Amniotic stem cell (primary cell): ENCODE measurements at places on chromosomes 3 and 15.

- DNase-seq = no peak
Observed at GRCh38 chr3:76028774-76029173, 243.4 kb upstream of the ZNF717 start.

GRCh38 chr3:169429328-169429727, 234.2 kb downstream of the MECOM start:
- DNase-seq = no peak

DNA sequence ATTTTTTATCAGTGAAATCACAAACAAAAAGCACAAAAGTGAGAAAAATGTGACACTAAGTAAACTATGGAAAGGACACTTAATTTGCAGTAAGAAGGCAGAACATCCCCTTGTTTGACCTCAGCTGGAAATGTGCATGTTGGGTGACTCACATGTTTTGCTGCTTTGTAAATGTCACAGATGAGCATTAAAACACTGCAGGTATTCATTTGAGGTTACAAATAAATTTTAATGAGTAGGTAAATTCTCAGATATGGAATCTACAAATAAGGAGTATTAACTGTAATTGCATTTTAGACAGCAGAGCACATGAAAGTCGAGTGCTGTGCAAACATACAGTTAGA, 20.3 kb downstream of the CHMP2B start:
- DNase-seq = no peak

DNA sequence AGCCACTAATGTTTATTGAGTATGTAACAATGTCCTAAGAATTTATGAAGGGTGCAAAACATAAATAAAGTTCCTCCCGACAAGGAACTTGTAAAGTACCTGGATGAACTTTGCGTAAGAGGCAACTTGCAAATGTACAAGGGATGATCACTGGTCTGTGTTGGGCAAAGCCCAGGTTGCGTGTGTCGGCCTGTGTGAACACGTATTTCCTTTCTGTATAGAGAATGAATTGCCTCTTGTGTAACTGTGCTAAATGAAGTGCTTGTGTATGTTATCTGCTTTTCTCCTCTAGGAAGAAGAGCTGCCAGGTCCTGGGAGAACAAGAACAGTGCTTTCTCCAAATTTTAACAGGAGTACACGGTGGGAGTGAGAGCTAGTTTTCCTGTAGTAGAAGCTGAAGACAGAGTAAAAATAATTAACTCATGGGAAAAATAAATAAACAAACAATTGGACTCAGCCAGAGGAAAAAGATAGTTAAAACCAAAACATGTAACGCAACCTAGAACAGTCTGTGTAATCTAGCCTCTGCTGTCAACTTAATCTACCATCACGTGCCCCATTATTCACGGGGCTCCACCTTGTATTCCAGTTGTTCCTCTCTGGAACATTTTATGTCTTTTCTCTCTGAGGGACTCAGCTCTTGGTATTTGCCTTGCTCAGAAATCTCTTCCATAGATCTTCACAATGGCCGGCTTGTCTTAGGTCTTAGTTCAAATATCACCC, 83.7 kb upstream of the RASGRP1 start:
- no peak for DNase-seq

DNA sequence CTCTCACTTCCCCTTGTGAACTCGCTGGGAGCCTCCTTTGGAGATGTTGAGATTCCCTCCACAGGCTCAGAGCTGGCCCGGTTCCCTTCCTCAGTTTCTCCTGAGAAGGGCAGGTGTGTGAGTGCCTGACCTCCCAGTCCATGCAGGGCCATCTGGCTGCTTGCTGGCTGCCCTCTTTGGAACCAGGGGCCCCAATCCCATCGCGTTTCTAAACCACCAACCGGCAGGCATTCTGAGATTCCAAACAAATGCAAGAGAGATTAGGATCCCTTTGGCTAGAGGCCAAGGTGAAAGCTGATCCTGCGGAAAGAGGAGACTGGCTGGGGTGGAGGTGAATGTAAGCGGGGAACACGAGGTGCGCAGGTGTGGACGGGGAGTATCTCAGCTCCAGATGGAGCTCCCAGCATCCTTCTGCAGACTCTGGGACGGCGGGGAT, 2.9 kb upstream of the PRRT3 start:
- DNase-seq = no peak

DNA sequence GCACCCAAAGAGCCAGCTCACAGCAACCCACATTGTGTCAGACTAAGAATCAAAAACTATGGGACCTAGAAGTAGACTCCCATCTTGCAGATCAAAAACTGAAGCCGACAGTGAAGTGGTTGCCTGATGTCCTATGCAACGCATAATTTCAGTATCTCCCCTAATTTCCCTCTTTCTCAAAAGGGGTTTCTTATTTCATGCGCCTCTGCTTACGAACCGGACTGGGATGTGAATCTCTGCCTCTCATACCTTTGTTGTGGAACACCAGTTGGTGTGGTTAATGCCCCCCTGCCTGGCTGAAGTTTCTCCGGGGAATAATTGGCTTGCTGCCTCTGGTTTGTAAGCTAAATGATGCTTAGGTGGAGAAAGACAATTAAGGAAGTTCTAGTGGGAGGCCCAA, 514 bp upstream of the FAM174B start:
- DNase-seq = no peak

- no peak for DNase-seq
Observed at GRCh38 chr15:60328852-60329443, 68.8 kb downstream of the ANXA2 start.

DNA sequence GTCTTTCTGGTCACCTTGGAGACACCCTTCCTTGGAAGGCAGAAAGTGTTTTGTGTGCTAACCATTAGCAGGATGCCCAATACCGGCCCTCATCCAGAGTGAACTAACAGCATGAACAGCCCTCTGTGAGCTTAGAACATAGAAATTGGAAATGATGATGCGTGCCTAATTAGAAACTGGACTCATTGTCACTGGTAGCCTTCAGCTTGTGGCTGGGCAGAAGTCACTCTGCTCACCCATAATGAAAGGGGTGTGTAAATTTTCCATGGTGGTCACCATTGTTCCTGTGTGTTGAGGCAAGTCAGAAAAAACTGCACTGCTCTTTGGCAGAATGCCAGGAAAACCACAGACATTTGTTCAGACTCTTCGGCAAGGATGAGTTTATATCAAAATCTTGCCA, 74.7 kb upstream of the CNTN4 start:
- no peak for DNase-seq

DNA sequence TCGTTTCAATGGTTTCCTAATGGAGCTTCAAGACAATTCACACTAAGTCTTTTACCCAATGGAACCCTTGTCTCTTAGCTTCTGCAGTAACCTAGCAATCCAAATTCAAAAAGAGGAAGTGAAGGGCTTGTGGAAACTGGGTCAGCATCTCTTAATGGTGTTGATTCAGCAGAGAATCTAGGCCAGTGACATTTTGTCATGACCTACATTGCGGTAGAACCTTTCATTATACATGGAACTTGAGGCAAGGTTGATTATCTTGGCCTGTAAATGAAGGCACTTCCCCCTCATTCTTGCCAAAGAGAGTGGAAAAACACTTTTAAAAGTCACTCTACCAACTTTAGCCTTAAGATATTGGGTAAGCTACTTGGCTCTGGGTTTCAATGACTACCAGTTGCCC, 42.8 kb downstream of the C2CD4B start:
- DNase-seq = no peak

- no peak for DNase-seq
Observed at GRCh38 chr3:115021061-115021460, 126.0 kb downstream of the ZBTB20 start.

DNA sequence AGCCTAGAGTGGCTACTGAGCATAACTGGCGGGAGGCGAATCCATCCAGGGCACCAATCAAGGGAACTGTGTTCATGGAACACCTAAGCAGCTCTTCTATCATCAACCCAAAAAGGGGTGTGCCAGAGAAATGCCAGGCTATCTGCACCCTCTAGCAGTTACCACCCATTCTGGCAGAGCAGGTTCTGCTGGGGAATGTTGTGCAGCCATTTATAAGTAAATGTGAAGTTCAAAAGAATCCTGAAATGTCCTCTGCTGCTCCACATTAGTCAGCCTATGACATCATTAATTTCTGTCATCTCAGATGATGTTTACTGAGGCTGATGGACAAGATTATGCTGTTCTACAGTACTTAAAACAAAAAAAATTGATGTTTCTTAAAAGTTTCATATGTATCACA, 7.7 kb downstream of the SKIC8 start:
- DNase-seq = no peak

GRCh38 chr3:167773584-167773983, 38.1 kb downstream of the SERPINI1 start:
- DNase-seq = no peak

DNA sequence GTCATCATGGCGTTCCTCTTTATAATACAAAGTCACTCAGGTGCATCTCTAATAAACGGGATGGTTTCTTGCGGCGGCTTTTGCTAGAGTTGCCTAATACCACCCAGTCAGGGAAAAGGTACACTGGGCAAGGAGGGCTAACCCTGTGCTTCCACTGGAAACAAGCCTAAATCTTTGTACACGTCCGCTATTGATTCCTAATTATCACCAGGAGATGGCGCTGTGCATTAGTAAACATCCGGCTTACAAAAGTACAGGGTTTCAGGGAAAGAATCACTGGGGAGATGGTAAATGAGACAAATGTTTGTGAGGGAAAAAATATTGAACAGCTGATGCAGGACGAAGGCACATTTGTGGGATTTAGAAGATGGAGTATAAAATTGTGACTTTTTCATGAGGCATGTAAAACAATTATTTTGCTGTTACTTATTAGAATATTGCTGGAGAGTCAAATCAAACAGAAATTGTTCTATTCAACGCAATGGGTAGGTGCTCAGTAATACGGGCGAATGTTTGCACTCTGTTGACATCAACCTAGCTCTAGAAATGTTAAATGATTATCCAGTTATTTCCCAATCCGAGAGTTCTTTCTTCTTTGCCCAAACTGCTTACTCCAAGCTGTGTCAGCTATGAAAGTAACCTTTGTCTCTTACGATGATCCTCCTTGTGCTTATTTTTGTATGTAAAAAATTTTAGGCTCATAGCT, 50.6 kb downstream of the GMNC start:
- peak; percentile 50 for DNase-seq

DNA sequence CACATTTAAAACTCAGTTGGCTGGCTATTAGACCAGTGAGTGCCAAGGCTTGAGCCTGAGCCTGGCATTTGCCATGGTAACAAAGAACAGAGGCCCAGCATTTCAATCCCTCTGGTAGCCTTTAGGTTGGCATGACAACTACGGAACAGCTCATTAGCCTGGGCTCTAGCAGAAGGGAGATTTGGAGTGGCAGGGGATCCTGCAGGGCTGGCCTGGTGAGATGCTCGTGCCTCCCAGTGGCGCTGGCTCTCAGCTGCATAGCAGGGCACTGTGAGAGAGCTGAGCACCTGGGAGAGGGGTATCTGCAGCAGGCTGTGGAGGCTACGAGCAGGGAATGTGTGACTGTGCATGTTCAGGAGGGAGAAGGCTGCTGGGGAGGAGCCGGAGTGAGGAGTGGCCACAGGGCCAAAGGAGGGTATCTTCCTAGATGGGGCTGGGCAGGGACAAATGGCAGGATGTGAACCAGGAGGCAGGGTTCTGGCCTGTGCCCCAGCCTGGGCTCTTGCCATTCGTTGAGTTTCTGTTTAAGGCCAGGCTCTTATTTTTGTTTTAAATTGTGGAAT, 5.6 kb upstream of the ABTB1 start:
- no peak for DNase-seq

GRCh38 chr3:177306252-177306651, 109.0 kb upstream of the TBL1XR1 start:
- no peak for DNase-seq

GRCh38 chr3:13705702-13706280, 156.9 kb downstream of the FBLN2 start:
- no peak for DNase-seq

GRCh38 chr3:45486926-45487325, 98.5 kb downstream of the LARS2 start:
- DNase-seq = no peak

GRCh38 chr15:94582368-94582767, 351.0 kb downstream of the MCTP2 start:
- DNase-seq = no peak

DNA sequence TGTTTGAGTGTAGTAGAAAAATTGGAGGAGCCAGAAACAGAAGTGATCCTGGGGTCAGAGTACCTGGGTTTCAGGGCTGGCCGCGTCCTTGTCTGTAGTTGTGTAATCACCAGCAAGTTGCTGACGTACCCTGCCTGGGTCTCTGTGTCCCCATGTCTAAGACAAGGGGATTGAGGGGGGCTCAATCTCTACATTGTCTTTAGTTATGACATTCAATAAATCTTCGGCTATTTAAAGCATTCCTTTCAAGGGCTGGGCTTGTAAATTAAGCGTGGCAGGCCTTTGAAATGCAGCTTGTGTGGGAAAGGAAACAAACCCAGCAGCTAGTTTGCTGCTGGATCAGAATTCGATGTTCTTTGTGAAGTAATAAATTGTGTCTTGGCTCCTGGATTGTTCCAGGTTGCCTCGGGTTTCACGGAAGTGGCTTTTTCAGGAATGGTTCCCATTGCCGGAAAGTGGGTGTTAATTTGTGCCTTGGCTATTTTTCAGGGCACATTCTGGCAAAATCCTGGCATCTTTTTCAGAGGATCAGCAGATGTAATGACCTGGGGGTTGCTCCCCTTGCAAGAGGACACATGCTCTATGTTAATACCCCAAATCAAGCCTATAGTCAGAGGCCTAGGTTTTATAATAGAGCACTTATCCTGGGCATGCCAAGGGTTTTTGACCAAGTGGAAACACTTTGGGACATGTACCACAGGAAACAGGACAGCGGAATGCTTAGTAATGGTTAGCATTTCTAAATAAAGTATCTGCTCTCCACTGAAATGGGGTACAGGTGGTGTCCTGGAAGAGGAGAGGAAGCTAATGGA, 294.8 kb upstream of the NR2E3 start:
- DNase-seq = no peak

GRCh38 chr15:89646416-89647141, 8.7 kb downstream of the KIF7 start:
- no peak for DNase-seq

DNA sequence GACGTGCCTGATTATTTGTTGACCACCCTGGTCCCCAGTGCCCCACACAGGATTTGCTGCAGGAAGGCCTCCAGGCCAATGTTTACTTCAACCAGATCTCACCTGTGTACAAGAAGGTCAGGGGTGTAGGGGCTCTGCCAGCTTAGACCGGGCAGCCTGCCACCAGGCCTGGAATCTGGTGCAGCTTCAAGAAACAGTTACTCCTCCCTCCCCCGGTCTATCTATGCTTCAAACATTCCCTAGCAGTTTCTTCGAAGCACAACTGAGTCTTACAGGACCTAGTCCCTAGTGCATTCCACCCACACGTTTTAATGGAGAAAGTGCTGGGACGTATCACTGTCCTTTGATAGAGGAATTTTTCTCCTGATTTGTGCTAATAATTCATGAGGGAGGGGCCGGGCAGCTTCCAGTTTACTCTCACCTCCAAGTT, 8.0 kb downstream of the SH3BP5 start:
- DNase-seq = no peak

GRCh38 chr3:77380136-77380535, 340.2 kb downstream of the ROBO2 start:
- no peak for DNase-seq

GRCh38 chr15:48644827-48645557, 517 bp downstream of the FBN1 start:
- DNase-seq = no peak

DNA sequence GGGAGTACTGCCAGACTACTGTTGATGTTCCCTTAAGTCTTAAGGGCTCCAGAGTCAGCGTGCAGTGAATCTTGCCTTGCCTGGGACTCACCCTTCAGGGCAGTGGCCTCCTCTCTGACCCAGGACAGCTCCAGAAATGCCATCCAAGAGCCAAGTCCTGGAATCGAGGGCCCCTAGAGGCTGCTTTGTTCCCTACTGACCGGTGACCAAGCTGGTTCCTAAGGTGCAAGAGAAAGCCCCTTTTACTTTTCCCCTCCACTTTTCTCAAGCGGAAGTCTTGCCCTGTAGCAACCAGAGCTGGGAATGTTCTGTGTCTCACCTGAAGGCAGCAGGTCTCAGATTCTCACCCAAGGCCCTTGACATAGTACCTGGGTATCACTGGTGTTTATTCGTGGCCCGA, 238.0 kb downstream of the DOCK3 start:
- DNase-seq = no peak
